ENCODE measurements at places on chromosomes 2 and 18. TPM values are rescaled to one million over a fixed set of nuclear protein-coding genes. Genes with fewer than 3 reads are reported as not detected.

The RNF103 gene
- 17.2 TPM for total RNA-seq

DNA sequence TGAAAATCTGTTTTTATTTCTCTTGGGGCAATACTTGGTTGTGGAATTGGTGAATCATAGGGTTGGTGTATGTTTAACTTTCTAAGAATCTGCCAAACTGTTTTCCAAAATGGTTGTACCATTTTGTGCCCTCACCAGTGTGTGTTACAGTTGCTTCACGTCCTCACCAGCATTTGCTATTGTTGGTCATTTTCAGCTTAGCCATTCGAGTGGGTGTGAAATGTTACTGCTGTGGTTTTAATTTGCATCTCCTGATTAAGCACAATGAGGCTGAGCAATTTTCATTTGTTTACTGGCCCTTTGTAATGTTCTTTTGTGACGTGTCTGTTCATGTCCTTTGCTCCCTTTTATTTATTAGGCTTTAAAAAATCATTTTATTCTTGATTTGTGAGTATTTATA lies 49.7 kb downstream of the FOSL2 start:
- no peak for DNase-seq

DNA sequence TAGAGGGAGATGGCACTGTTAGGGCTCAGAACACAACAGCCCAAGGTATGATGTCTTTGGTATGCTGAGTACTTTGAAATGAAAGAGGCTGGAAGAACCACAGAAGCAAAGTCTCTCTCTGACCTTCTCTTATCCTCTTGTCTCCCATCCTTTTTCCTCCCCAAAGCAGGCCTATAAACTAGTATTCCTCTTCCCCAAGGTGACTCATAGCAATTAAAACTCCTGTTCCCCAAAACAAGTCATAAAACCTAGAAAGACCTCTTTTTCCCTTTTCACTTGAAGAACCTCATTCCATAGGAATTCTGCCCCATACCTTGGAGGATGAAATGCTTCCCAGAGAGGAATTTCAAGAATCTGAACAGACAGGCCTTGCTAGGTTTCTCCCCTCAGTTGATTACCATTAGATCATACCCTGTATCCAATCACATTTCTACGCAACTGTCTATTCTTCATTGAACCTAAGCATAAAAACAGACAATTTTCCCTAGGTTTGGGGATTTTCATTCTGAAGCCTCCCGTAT lies 25.7 kb downstream of the MDH1 start:
- DNase-seq, result no peak

- no peak for DNase-seq
These were observed 34.4 kb upstream of the CABYR start for GRCh38 chr18:24104486-24104885.

- DNase-seq, result peak; percentile 33
These were observed 7.0 kb upstream of the NXPH2 start for GRCh38 chr2:138787053-138787666.
